ENCODE measurements at places on chromosomes 7 and 10.

GRCh38 chr7:51633596-51633995 lies 317.0 kb upstream of the COBL start:
- no peak for DNase-seq

- DNase-seq: peak; percentile 35
These were observed 20.1 kb upstream of the MDFIC start for GRCh38 chr7:114901771-114902170.

DNA sequence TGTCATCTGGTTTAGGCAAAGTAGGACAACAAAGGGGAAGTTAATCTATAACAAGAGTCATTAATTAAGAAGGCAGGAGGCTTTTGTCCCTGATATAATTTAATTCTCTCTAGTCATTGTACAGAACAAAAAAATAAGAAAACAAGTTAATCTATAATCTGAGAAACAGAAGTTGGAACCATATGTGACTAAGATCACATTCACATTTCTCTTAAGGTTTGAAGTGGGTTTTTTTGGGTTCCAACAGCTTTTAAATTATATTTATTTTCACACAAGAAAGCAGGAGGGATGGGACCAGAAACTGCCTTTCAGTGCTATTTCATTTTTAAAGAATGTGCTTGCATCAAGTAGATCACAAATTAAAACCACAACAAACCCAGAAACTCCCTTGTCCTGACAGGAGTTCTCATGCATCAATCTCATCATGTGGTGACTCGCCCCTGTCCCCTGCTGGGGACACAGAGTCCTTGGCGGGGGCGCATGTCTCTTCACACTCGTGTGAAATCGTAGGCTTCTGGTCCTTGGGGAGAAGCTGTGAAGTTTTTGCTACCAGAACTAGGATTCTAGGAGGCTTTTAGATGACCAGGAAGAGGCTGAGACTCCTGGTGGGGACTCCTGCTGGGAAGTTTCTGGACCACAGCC lies 10.1 kb upstream of the OPN4 start:
- peak; percentile 46 for DNase-seq

DNA sequence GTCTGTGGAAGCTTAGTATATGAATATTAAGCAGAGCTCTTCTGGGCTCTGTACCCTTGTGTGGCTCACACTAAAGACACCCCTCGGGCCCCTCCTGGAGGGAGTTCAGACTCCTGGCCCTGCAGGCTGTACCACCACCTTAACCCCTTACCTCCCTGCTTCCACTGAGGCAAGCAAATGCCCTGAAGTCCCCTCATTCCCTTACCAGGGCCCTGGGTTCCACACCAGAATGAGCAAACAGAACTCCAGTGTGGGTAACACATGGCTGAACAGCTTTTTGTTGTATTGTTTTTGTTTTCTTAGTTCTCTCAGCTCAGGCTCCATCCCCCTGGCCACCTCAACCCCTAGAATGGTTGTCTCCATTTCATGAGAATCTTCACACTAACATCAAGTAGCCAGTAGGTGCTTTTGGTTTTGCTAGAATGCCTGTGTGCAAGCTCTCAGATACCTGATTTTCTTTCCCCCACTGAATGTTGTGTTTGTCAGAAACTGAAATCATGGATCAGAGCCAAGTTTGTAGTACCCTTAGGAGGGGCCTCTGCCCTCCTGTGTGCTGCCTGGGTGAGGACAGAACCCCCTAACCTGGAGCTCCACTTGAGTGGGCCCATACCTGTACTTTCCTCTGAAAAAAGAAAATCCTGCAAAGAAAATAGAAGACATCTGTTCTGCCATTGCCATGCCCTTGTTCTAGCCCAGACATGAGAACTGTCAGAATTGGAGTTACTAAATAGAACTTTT lies 2.8 kb upstream of the WAPL start:
- DNase-seq: no peak

- DNase-seq: no peak
These were observed 414.1 kb upstream of the LRRN3 start for GRCh38 chr7:110676785-110677184.

DNA sequence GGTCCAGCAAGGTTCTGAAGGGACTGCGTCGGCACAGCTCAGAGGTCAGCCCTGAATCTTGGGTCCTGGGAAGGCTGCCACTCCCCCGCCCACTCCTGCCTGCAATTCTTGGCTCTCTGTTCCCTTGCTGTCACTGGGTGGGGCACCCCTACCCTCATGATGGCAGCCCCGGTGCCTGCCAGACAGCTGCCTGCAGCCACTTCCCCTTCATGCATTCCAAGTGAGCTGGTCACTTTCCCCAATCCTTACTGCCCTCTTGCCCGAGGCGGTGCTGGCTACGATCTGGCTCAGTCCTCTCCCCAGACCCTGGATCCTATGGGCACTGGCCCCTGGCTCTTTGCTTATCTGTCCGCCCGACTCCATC lies 14.2 kb downstream of the MYL10 start:
- DNase-seq: peak; percentile 75

DNA sequence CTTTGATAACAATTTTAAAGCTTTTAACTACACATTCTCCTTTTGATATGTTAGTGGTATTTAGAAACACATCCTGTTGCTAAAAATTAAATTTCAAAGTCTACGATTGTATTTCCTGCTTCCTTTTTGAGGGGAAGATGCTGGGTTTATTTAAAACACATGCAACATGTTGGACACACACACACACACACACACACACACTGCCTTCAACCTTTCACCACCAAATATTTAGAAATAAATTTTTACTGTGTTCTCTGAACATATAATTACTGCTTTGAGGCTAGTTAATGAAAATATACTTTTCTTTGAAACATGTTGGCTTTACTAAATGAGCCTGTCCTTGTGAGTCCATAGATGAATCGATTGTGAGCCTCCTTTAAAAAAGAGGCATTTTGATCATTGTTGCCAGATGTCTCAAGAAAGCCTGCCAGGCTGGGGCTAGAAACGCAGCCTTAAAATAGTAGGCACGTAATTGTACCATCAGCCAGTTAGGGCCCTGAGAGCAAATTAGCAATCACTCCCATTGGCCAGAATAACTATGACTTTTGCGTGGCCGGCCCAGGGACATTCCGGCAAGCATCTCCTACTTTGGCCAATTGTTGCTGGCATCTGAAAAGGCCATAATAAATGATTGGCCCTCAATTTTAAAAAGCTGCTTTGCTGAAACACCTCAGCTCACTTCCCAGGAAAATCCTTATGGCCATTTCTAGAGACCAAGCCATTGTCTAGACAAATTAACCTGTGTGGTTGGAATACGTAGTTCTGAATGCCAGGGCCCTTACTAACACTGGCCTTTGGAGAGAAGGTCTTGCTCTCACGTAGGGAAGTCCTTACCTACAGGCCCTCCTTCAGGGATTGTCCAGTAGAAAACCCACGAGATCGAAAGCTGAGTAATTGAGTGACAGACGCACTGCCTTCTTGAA lies 9.9 kb upstream of the TEX36 start:
- DNase-seq: peak; percentile 84

GRCh38 chr10:15469111-15469510 lies 98.0 kb upstream of the FAM171A1 start:
- DNase-seq: peak; percentile 28

DNA sequence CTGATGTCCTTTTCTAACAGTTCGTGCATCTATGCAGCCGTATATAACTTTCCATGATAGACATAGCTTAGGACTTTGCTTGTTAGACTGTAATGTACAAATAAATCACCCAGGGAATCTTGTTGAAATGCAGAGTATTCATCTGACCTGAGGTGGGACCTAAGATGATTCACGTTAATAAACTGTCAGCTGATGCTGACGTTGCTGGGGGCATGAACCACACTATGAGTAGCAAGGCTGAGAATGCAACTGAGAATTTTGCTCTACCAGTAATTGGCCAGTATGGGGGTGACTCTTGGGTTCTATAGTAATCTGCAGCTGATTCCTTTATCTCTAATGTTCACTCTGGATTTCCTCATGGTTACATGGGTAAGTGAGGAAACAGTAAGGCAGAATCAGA lies 130.1 kb upstream of the MALRD1 start:
- DNase-seq: no peak

- DNase-seq: no peak
These were observed 23.5 kb downstream of the DENND2A start for GRCh38 chr7:140617081-140617480.

DNA sequence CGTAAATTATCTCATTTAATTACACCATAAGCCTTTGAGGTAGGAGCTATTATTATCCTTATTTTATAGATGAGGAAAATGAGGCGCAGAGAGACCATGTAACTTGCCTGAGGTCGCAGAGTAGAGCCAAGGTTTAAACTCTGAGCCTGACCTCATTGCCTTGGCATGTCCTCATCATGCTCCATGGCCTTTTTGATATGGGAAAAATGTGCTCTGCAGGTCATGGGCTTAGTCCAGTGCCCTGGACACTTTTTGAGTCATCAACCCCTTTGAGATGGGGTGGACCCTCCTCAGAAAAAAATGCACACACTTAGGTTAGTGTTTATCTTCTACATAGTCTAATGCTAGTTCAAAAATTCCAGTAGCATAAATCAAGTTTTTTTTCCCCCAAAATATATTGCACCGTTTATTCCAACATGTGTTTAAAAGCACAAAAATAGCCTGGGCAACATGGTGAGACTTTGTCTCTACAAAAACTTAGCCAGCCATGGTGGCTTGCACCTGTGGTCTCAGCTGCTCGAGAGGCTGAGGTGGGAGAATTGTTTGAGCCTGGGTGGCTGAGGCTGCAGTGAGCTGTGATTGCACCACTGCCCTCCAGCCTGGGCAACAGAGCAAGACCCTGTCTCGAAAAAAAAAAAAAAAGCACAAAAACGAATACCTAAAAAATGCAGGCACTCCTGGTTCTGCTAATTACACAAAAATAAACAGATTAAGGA lies 28.6 kb upstream of the TMEM178B start:
- DNase-seq: no peak

DNA sequence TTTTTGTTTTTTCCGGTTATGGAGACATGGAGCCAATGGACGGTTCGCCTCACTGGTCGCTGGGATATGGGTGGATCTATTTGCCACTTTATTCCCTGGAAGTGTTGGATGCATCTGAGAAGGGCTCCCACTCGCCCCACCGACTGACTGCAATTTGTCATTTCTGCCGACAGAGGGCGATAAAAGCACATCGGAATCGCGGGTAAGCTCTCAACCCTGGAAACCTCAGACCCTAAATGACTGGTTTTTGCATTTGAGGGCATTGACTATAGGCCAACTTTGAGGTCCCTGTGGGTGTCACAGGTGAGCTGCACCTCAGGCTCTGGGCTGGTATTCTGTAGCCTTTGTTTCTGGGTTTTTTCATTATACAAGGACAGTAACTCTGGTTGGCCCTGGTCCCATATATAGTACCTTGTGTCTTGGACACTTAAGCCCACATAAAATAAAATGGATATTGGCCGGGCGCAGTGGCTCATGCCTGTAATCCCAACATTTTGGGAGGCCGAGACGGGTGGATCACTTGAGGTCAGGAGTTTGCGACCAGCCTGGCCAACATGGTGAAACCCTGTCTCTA lies 11.9 kb upstream of the OPALIN start:
- DNase-seq: peak; percentile 78

All from AG08395 (cell line).